ENCODE measurements at places on chromosomes 3 and 15. TPM values are rescaled to one million over a fixed set of nuclear protein-coding genes. Genes with fewer than 3 reads are reported as not detected.

DNA sequence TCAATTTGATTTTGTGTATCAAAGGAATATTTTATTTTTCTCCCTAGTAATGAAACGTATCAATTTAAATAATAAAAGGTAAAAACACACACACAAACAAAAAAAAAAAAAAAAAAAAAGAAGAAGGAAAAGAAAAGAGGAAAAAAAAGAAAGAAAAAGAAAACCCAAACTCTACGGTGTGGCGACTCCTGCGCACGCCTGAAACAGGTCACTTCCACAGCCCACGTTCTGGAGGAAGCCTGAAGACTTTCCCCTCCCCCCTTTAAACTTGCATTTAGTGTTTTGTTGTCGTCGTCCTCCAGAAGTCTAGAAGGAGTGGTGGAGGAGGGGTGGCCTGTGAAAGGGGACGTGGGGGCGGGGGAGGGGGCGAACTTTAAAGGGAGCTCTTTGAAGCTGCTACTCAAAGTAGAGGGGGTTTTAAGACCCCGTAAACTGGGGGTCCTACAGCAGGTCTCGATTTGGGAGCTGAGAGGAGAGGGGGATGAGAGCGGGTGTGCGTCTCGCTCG, 2.3 kb upstream of the TLE3 start:
- no peak for DNase-seq

- no peak for DNase-seq
Observed at GRCh38 chr3:197209366-197210260, 88.8 kb downstream of the DLG1 start.

GRCh38 chr3:150936693-150937092, 31.5 kb upstream of the MINDY4B start:
- DNase-seq: no peak

DNA sequence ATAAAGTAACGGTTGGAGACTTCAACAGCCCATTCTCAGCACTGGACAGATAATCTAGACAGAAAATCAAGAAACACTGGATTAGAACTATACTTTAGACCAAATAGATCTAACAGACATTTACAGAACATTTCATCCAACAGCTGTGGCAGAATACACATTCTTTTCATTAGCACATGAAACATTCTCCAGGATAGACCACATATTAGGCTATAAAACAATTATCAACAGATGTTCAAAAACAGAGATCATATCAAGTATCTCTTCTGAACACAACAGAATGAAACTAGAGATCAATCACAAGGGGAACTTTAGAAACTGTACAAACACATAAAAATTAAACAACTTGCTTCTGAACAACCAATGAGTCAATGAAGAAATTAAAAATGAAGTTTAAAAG, 133.3 kb downstream of the ADAM10 start:
- DNase-seq: no peak

- DNase-seq: no peak
Observed at GRCh38 chr3:55795746-55796145, 308.6 kb upstream of the WNT5A start.

- DNase-seq: no peak
Observed at GRCh38 chr15:66378814-66379430, 7.8 kb upstream of the MAP2K1 start.

DNA sequence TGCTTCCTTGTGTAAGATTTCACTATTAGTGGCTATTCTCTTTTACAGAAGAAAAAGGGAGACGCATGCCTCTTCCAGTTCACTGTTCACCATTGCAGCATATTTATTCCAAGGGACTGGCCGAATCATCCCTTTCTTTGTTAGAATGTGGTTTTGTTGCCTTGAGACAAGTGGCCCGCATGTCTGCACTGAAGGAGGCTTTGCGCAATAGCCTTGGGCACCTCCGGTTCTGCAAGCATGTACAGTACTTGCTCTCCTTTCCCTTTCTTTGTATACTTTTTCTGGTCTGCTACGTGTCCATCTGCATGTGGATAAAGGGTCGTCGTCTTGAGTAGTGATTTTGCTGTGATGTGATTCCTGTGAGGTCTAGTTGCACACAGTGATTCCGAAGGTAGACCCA, 43.0 kb downstream of the FLNB start:
- no peak for DNase-seq

DNA sequence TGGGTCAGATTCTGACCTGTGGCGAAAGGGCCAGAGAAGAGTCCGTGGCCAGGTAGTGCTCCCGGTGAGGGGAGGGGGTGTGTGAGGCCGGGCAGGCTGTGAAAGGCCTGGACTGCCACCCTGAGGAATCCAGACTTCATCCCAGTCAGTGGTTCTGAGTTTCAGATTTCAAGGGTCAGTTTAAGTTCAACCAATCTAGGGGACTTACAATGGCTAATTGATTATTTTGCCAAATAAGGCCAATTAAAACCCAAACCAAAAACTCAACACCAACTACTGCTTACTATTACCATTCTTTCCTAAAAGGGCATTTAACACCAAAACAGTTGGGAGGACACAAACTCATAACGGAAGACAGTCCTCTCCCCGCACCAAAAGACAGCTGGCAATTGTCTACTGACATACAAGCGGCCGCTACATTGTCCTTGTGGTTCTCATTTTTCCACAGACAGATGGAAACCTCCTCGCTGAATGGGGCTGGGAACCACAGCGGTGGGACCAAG, 30.5 kb downstream of the TMEM44 start:
- DNase-seq: no peak

DNA sequence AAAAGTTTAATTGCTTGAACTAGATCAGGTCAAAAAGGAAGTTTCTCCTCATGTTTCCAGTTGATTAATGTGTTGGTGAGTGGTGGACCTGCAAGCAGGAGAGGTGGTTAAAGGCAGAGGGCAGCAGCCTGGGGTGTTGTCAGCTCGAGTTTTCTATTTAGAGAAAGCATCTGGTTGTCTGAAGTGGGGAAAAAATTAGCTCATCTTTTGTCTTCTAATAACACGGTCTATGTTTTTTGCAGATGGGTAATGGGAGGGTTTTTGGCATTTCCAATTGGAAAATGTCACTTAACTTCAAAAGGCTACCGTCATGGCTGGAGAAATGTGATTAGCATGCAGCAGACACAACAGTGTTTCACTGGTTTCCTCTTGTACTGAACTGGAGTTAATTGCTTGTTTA, 122.6 kb downstream of the ITPR1 start:
- no peak for DNase-seq

DNA sequence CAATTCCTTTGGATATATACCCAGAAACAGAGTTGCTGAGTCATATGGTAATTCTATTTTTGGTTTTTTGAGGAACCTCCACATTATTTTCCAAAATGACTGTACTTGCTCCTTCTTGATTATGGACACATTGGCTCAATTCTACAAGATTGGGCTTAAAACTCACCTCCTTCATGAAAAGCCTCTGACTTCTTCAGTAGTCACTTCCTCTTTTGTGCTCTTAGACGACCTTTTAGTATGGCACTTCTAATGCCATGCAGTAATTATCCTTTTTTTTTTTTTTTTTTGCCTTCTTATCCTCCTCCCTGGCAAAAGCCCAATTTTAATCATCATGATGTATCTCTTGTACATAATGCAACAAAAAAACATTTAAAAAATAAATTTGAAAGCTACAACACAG, 33.0 kb upstream of the ABHD17C start:
- no peak for DNase-seq

GRCh38 chr3:112793326-112794081, 53.2 kb downstream of the CD200R1L start:
- DNase-seq: no peak

- no peak for DNase-seq
Observed at GRCh38 chr3:43180027-43180426, 74.1 kb upstream of the POMGNT2 start.

- no peak for DNase-seq
Observed at GRCh38 chr15:97521381-97522285, 438.9 kb upstream of the ARRDC4 start.

DNA sequence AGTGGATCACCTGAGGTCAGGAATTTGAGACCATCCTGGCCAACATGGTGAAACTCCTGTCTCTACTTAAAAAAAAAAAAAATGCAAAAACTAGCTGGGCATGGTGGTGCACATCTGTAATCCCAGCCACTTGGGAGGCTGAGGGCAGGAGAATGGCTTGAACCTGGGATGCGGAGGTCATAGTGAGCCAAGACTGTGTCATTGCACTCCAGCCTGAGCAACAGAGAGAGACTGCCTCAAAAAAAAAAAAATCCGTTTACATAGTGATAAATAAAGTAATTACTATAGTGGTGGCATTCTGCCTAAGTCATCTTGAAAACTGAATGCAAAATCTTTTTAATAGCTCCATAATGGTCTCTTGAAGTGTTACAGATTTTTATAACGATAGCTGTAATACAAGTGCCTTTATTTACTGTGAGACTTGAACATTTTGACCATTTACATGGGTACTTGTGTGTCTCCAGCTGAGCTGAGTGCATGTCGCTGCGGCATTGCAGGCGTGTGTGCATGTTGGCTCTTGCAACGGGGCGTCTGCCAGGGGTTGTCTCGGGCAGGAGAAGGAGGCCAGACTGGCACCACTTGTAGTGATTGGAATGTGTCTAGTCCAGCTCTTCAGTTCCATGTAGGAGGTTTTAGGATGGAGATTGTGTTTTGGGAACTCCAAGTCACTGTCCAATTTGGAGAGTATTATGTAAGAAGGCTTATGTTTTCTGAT, 111.9 kb downstream of the IGF1R start:
- no peak for DNase-seq

DNA sequence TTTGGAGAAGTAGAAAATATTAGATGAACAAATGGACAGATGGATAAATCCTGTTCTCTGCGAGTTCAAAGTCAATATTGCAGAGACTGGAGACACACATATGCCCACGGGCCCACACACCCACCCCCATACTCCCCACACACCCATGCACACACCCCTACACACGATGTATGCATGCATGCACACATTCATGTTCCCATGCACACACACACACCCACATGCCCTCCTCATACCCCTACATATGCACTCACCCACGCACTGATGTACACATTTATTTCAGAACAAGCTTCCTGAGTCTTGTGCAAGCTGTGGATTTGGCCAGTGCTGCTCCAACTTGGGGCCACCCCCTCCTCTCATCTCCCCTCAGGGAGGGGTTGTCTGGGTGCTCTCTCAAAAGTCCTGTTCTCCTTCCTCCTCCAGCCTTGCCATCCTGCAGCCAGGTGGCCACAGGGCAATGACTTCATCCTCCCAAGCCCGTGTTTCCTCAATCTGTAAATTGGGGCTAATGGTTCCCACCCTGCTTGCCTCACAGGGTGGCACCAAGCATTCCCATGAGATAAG, 16.4 kb downstream of the MAPKAPK3 start:
- DNase-seq: no peak

PLCB2 gene
- total RNA-seq: 17.5 TPM

ISG20 gene
- total RNA-seq: 22.7 TPM

PAK6 gene
- total RNA-seq: not detected

C3orf49 gene
- total RNA-seq: not detected

LMOD3 gene
- total RNA-seq: not detected

GMNC gene
- total RNA-seq: not detected

All from omental fat pad (tissue), 4 donors.